Spinal cord (tissue), 10 donors: ENCODE measurements at places on chromosomes 7 and 10. TPM values are rescaled to one million over a fixed set of nuclear protein-coding genes. Genes with fewer than 3 reads are reported as not detected.

DNA sequence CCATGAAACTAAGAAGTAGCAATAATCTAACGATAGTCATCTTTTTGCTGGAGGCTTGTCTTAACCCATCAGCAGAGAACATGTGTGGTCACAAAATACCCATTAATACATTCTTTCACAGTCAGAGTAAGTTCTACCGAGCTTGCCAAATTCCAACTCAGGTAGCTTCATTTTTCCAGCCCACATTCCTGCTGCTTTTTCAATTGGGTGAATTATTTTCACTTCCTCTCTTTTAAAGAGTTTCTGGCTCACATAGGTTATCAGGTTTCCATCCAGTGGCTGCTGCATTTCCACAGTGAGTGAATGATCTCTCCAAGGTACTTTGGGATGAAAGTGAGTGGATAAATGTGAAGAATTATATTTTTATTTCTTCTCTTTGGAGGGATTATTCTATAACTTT lies 233.1 kb downstream of the SEMA3E start:
- no peak for DNase-seq

GRCh38 chr10:18164093-18164492 lies 23.9 kb downstream of the CACNB2 start:
- DNase-seq, result no peak

- DNase-seq, result no peak
These were observed 19.2 kb upstream of the PLEKHS1 start for GRCh38 chr10:113732160-113732881.

DNA sequence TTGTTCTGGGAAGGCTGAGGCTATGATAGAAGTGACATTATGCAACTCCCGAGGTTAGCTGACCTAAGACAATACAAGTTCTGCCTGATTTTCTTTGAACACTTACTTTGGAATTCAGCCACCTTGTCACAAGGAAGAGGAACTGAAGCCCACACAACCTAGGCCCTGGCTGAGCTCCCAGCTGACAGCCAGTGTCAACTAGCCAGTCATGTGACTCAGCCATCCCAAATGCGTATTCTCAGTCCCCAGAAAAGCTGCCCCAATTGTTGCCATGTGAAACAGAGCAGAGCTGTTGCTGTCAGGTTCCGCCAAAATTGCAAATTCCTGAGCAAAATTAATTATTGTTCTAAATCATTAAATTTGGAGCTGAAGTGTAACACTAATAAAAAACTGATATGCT lies 1010.0 kb downstream of the XPNPEP1 start:
- no peak for DNase-seq

- no peak for DNase-seq
These were observed 46.2 kb downstream of the NOC3L start for GRCh38 chr10:94316560-94316959.

EGFR gene
- total RNA-seq, result 31.1 TPM

MYPN gene
- 0.10 TPM for total RNA-seq

GNG11 gene
- total RNA-seq, result 39.1 TPM

IDI2 gene
- total RNA-seq, result 0.11 TPM
